G401 (cell line): ENCODE measurements at places on chromosomes 7 and 10. TPM values are rescaled to one million over a fixed set of nuclear protein-coding genes. Genes with fewer than 3 reads are reported as not detected.

- no peak for DNase-seq
Measured at GRCh38 chr10:113808168-113808567, 45.7 kb downstream of the DCLRE1A start.

DNA sequence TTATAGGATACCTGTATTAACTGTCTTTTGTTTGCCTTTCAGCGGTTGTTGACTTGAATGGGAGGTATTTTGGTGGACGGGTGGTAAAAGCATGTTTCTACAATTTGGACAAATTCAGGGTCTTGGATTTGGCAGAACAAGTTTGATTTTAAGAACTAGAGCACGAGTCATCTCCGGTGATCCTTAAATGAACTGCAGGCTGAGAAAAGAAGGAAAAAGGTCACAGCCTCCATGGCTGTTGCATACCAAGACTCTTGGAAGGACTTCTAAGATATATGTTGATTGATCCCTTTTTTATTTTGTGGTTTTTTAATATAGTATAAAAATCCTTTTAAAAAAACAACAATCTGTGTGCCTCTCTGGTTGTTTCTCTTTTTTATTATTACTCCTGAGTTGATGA is 26.6 kb downstream of the RBM17 start:
- DNase-seq, result no peak

- DNase-seq, result no peak
Measured at GRCh38 chr10:15860692-15861201, 440 bp upstream of the MINDY3 start.

DNA sequence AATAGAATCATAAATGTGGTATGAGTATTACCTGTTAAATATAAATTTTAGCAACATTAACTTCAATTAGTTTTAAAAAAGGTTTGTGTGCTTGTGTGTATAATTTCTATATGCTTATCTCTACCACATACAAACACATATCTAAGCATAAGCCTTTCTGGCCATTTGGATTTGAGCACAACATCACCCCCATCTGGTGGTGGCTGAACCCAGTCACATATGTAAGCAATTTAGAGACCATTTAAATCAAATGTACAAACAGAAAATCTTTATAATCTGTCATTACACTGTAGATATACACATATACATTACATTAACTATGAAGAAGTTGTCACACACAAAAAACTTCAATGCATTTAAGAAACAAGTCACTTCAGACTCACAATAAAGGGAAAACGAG is 31.7 kb downstream of the GPR22 start:
- peak; percentile 53 for DNase-seq

DNA sequence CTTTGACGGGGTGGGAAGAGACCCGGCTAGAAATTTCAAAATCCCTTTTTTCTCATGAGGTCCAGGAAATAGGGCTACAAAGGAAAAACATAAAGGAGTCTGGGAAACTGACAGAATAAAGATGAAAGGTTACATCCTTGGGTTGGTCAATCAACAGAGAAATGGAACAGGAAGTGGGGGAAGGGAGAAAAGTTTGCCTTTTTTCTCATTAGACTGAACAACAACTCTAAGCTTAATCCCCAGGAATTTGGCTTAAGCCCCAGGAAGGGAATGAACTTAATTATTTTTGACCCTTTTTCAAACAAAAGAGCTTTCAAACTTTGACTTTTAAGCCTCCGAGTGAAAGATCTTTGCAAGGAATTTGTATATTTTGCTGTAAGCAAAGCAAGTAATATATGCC is 32.7 kb downstream of the LGI1 start:
- DNase-seq, result peak; percentile 72

GRCh38 chr7:137069249-137069963 is 201.0 kb downstream of the CHRM2 start:
- DNase-seq, result no peak

GRCh38 chr10:58857251-58857805 is 319.1 kb upstream of the PHYHIPL start:
- DNase-seq, result no peak

DNA sequence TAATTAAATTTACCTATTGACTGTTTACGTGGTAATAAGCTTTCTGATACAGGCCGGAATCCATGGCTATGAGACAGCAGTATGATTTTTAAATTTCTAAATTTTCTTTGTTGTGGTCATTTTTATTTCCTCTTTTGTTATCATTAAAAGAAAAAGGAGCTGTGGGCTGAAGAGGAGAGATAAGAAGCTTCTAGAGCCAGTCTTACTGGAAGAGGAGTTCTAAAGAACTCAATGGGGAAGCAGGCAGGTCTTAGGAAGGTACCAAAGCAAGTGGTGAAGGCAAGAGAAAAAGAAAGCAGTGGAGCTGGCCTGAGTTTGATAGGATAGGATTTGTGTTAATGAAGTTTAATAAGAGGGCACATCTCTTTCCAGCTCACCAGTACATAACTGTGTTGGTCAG is 1187.8 kb downstream of the CNTNAP2 start:
- no peak for DNase-seq

GRCh38 chr10:106997721-106998120 is 166.8 kb downstream of the SORCS1 start:
- DNase-seq, result no peak

DNA sequence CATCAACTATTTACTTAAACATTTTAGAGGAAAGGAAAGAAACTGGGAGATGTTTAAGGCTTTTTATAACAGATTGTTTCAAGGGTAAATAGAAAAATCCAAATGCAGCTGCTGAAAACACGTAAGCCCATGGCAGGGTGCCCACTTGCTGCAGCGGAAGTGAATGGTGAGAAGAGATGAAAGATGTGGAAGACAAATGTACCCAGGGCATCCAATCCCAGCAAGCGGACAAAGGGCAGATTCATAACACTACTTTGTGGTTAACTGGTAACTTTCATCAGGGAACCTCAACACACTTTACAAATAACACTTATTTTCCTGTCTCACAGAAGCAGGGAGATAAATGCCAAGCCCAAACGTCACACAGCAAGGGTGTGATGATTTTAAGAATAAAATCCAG is 358.4 kb downstream of the KCNMA1 start:
- DNase-seq, result no peak

DNA sequence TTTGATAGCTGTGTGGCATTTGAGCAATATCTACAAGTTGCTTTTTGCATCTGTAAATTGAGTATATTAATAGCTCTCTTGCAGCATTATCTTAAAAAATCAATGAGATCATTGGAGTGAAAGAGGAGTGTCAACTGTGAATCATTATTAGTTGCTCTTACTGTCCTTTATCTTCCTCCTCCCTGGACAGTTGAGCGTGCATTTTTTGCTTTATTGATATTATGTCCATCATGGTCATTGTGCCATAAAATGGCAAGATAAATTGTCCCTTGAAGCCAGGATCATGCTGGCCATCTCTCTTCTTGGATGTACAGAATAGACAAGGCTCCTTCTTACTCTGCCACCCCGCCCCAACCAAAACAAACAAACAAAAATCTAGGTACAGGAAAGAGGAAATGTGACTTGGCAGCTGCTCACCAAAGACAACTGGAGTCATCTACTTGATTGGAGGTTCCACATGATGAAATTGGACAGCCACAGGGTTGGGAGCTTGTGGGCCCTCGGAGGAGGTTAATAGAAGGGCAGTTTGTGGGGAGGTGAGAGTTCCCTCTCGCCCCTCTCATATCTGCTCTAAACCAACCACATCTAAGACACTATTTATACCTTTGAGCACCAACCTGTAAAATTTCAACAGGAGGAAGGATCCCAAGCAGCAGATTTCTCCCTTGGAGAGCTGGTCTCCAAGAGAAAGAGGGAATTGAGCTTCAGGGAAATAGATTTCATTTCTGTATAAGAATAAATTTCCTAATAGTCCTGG is 252.7 kb downstream of the SKIDA1 start:
- no peak for DNase-seq

DNA sequence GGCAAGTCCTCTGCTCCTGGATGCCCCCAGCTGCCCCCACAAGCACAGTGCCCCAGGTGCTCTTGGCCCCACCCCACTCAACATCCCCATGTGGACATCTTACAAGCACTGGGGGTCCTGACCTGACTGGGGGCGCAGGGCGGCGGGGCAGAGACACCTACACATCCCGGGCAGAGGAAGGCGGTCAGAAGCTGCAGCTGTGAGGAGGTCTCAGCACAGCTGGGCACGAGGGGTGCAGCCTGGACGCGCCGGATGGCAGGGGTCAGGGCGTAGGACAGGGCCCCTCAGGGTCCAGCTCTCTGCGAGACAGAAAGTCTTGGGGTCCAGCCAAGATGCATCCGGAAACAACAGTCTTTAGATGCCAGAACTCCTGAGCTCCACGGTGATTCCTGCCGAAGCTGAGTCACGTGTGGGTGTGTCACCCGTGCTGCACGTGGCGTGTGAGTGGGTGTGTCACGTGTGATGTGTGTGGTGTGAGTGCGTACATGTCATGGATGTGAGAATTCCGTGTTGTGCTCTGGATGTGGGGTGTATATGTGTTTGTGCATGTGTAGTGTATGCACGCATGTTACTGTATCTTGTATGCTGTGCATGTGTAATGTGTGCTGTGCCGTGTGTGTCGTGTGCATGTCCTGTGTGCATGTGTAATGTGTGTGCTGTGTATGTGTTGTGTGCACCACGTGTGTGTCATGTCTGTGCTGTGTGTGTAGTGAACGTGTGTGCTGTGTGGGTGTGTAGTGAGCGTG is 5.1 kb downstream of the VENTX start:
- no peak for DNase-seq

DNA sequence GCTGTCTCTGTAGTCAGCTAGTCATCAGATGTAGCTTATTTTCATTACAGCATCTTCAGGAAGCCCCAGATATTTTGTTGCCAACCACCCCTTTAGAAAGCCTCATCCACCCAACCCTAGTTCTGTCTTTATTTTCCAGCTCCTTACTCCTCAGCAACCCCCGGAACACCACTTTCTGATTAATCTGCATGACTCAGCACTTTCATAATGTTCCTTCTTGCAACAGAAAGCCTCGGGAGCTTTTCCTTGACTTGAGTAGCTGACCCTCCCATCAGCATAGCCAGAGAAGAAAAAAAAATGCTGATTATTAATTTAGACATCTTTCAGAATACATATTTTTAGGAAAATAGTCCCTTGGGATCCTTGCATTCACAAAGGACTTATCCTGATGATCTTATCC is 244.0 kb upstream of the CXCL12 start:
- DNase-seq, result no peak

DNA sequence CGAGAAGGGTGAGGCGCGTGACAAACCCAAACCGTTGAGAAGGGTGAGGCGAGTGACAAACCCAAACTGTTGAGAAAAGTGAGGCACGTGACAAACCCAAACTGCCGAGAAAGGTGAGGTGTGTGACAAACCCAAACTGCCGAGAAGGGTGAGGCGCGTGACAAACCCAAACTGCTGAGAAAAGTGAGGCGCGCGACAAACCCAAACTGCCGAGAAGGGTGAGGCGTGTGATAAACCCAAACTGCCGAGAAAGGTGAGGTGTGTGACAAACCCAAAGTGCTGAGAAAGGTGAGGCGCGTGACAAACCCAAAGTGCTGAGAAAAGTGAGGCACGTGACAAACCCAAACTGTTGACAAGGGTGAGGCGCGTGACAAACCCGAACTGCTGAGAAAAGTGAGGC is 25.0 kb downstream of the ESYT2 start:
- DNase-seq, result no peak

CTAGE15 gene
- total RNA-seq, result not detected in 2 replicates

SLC26A5 gene
- total RNA-seq, result not detected in 2 replicates

MCM10 gene
- 26.4 and 27.9 TPM in 2 replicates for total RNA-seq

WEE2 gene
- not detected in 2 replicates for total RNA-seq

PURB gene
- 11.1 and 13.1 TPM in 2 replicates for total RNA-seq

LIPK gene
- total RNA-seq, result not detected in 2 replicates

RBM20 gene
- 2.4 and 2.7 TPM in 2 replicates for total RNA-seq

CCDC3 gene
- not detected in 2 replicates for total RNA-seq

NUPR2 gene
- not detected in 2 replicates for total RNA-seq

MKX gene
- total RNA-seq, result not detected in 2 replicates
